ENCODE measurements at places on chromosomes 12 and 14.
A peak's percentile ranks its signal among the peaks of the same experiment; 100 is the strongest.

GRCh38 chr12:108063192-108063591 is 65.9 kb upstream of the WSCD2 start:
- DNase-seq: peak; percentile 15

DNA sequence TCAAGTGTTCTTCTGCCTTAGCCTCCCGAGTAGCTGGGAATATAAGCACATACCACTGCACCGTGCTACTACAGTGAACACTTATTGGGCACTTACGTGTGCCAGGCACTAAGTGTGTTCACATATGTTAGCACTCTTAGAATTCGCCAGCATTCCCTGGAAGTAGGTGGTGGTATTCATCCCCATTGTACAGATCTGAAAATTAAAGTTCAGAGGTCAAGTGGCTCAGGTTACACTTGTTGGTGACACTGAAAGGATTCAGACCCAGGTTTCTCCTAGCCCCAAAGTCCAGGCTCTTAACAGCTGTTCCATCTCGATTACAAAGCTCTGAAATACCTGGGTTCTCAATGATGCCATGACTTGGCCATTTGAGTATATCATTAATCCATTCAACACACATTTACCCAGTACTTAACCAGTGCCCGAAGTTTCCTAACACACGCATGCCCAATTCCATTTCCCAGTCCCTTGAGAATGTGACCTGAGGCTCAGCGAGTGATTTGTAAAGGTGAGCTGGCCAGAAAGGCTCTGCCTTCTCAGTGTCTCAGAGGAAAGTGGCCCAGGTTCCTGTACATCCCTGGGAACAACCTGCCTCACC is 4.8 kb downstream of the MVK start:
- no peak for DNase-seq

- DNase-seq: no peak
Observed at GRCh38 chr14:101250948-101251811, 310.1 kb upstream of the DIO3 start.

DNA sequence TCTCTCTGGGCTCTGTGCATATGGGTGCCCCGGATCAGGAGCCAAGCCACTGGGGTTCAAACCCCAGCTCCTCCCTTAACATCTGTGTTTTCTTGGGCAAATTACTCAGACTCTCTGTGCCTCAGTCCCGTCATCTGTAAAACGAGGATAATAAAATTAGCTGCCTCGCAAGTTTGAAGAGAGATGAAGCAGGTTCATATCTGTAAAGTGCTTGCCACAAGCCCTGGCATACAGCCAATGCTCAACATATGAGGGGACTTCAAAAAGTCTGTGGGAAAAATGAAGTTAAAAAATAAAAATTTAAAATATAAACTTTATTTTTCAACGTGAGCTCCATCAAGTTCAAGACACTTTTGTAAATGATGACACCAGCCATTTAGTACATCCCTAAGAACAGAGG is 276.7 kb downstream of the FOXN3 start:
- no peak for DNase-seq

- DNase-seq: no peak
Observed at GRCh38 chr12:25979563-25979962, 21.1 kb downstream of the RASSF8 start.

GRCh38 chr12:113933201-113933786 is 32.8 kb downstream of the RBM19 start:
- DNase-seq: no peak

- no peak for DNase-seq
Observed at GRCh38 chr12:14219156-14219555, 146.3 kb upstream of the ATF7IP start.

DNA sequence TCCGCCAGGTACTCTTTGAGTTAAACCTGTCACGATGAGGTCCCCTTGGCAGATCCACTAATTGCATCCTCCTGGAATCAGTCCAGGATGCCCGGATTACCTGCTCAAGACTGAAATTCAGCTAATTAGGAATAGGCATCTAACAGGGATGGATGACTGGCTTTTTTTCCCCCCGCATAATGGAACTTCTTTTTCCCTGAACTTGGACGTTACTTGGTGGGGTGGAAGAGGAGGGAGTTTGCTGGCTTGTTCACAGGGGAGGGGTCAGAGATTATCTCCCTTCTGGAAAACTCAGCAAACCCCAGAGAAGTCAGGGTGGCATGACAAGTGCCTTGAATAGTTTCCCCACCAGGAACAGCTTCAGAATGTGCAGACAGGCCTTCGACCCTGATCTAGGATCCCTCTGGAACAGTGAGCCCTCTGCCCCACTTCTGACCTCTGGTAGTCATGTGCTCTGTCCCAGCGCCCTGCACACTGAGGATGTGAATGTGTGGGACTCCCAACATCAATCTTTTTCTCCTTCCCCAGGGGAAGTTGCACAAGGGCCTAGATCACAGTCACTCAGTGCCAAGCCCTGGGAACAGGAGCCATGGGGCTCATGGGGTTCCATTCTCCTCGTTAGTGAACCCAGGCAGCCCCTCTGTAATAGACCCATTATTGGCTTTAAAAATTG is 142.5 kb downstream of the SMOC1 start:
- DNase-seq: peak; percentile 95

DNA sequence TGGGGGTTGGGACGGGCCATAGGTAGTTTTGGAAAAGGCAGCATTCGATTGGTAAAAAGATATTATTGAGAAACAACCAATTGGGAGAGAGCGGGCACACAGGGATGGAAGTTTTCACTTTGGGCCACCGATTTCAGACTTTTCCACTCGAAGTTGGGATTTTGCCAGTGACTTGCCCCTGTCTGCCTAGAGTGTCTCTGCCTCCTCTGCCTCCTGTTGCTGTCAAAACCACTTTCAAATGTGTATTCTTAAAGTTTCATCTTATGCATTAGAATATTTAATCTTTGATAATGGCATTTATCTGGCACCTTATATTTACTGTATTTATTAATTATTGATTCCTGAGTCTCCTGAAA is 182.3 kb downstream of the FUT8 start:
- no peak for DNase-seq

DNA sequence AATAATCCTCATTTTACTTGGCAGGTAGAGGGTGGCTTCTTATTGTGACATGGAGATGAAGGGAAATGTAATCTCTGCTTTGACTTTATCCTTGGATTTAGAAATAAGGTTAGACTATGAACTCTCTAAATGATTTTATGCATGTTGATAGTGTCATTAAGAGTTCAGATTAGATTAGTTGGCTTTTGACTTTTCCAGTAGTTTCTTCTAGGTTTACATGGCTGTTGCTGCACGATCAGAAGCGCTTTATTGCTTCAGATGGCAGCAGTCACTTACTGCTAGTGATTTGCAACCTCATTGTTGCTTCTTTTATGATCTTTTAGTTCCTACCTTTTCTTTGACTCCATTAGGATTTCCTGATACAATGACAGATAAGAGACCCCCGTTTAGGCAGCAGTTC is 32.3 kb downstream of the SLC15A5 start:
- DNase-seq: no peak

- peak; percentile 97 for DNase-seq
Observed at GRCh38 chr12:56645717-56646446, at the start of gene ATP5F1B. Gene ATP5F1B, minus strand, starts transcription at chr12:56645984. Its CDS starts 21 bp downstream, at chr12:56645963.

GRCh38 chr14:95679998-95680735 is 6.1 kb upstream of the TCL1B start:
- no peak for DNase-seq

- no peak for DNase-seq
Observed at GRCh38 chr14:59262717-59263454, 74.4 kb downstream of the DAAM1 start.

DNA sequence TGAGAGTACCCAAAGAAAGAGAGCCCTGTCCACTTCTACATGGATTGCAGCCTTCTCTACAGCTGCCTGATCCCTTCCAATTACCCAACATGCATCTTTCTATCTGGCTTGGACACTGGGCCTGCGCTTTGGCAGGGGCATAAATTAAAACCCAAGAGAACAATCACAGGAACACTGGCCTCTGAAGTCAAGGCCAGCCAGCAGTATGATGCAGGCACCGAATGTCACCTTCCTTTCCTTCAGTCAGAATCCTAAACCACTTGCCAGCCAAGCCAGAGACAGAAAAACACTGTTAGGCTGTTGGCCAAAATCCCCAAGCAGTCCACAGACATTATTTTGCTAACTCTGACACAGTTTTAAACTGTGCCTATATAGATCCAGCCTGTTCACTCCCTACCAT is 113.7 kb downstream of the DUSP6 start:
- DNase-seq: no peak

DNA sequence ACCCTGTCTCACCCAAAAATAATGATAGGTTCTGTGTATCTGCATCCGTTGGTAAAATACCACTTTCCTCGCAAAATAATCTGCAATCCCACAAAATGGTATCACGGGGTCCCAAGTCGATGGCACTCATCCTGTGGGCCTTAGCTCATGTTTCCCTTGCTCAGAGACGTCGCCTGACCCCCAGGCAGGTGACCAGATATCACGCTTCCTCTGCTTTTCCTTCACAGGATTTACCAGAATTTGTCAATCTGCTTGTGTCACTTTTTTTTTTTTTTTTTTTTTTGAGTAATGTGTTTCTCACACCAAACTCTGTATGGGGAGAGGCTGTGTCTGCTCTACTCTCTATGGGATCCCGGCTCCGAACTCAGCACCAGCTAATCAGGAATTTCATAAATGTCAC is 162.7 kb downstream of the PRKCH start:
- DNase-seq: no peak

DNA sequence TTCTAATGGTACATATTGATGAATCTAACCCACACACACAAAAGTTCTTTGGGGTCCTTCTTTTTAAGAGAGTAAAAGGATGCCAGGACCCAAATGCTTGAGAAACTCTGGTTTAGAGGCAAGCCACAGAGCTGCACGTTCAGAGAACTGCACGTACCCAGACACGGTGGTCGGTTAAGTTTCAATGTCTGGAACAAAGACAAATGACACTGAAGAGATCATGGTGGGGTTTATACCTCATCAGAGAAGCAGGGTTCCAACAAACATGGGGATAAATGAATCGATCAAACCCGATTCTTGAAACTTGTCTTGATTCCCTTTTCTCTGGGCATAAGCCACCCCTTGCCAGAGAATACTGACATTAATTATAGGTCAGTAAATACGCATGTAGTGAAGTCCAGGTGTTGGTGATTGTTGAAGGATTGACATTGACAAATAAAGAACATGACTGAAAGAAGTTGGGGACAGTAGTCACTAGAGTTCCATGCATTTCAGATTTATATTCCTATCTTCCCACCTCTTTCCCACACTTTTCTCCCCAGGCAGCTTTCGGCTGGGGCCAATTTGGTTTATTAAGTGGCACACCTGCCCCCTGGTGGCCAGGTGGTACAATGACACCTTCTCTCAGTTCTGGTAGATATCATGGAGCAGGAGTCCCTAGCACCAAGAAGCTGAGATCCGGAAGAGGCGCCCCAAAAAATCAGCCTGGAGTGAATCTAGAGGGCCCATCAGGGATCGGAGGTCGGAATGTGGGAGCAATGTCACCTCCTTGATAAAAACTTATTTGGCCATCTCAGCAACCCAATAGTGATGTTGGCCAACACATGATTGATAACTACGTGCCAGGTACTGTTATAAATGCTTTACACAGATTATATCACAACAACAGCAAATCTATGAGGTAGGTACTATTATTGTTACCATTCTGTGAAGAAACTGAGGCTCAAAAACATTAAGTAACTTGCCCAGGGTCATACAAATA is 17.8 kb upstream of the HDAC7 start:
- peak; percentile 79 for DNase-seq

GRCh38 chr12:105862163-105862821 is 276.5 kb downstream of the NUAK1 start:
- no peak for DNase-seq

- no peak for DNase-seq
Observed at GRCh38 chr14:103115845-103116572, 7.3 kb upstream of the TNFAIP2 start.

- DNase-seq: no peak
Observed at GRCh38 chr14:38233218-38233617, 22.7 kb downstream of the CLEC14A start.

DNA sequence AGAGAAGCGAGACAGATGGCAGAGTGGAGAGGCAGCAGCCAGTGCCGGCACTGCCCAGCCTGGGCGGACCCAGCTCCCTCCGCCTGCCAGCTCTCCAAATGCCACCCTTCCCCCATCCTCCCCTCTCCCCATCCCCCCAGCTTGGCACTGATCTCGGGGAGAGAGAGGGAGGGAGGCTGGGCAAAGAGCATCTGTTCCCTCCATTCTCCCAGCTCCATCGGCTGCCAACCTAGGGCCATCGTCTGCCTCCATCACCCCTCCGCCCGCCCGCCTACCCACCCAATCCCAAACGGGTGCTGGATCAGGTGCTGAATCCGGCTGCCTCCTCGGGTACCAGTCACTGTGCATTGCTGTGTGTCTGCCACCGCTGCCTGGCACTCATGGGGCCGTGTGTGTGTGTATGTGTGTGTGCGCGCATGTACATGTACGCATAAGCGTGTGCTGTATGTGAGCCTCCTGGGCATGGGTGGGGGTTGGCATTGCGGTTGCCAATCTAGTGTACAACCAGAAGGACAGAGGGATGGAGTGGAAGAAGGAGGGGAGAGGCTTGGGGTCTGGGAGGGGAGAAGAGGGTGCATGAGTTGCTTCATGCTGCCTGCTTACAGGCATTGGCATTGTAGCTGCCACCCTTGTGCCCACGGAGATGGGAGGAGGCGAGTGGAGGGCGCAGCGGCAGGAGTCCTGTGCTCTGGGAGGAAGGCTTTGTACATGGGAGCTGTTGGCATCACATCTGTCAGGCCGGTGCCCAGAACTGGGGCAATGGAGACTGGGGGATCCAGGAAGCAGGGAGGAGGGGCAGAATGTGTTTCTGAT is 38.4 kb downstream of the ZFHX2 start:
- peak; percentile 89 for DNase-seq

DNA sequence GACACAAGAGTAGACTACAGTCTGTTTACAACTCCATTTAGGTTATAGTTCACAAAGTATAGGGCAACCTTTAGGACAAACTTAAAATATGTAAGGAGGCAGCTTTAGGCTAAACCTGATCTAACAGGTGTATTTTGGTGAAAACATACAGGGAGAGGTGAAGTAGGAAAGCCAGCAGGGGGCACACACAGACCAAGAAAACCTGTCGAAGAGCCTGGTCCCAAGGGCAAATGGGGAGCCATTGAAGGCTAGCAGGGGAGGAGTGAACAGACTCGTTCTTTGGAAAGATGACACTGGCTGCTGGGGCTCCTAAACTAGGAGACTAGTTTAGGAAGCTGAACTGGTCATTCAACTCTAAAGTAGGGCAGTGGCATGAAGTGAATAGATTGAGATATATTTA is 138.8 kb upstream of the WSCD2 start:
- peak; percentile 10 for DNase-seq

- no peak for DNase-seq
Observed at GRCh38 chr14:32900547-32900946, 38.1 kb upstream of the NPAS3 start.

DNA sequence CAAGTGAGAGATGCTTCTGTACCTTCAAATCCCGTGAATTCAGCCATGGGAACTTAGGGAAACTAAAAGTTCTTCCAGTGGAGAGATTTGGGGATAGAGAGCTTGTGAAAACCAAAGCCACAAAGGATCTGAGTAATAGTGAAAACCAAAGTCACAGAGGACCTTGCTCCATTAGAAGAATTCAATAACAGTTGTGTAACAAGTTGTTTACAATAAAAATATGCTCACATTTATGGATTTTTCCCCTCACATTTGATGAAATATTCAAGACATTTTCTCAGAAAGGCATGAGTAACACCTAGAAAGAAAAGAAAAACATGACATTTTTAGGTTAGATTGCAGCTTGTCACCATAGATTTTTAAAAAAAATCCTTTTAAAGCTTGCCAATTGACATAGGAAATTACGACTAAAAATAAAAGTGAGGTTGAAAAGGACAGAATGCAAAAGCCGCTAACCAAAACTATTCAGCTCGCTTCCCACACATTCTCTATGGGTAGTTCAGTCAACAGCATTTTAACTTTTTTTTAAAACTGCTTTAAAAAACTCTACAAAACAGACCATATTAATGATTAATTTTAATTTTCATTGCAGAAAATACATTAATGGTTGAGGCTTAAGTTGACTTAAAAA is 113.2 kb downstream of the CAND1 start:
- DNase-seq: no peak

Data from NCI-H1105 treated with DMSO at 0.1 percent for 48 hours (cell line).